Islet precursor cell (in vitro differentiated cells): ENCODE measurements at places on chromosomes 4 and X.

DNA sequence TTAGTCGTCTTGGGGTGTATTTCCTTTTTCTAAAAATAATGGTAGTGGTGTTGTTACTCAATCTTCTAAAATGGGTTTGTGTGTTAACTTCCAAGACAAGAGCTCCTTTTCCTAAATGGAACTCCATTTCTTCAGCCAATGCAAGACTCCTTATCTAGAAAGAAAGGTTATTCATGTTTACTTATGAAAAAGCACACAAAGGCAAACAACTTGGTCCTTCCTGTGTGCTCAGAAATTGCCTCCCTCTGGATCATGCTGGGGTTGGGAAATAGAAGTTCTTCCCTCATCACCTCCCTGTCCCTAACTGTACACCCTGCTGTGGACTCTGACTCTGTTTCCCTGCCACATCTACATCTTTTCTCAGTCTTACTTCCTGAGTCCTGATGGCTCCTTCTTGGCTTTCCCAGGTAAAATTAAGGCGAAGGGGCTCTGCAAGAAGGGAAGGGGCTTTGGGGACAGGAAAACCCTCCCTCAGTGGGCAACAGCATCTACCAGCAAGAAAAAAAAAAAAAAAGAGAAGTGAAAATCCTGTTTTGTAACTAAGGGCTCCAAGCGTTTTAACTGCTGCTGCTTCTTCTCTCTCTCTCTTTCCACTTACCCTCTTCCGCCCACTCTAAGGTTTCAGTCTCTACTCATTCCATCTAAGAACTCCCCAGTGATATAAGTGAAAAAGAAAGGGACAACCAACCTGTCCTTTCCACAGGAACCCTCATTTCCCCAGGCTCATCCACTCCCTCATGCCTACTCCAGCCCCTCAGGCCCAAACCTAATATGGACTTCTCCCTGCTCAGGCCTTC is 19.8 kb upstream of the TASL start:
- DNase-seq, result no peak

GRCh38 chrX:12325171-12325570 is 186.9 kb downstream of the FRMPD4 start:
- no peak for DNase-seq

GRCh38 chr4:34731070-34731469 is 1513.2 kb downstream of the ARAP2 start:
- DNase-seq, result no peak

GRCh38 chr4:113998079-113998478 is 18.6 kb upstream of the ARSJ start:
- no peak for DNase-seq

GRCh38 chr4:74109116-74109869 is 10.3 kb upstream of the CXCL2 start:
- peak; percentile 91 for DNase-seq

- DNase-seq, result peak; percentile 84
Measured at GRCh38 chr4:7358100-7358735, 76.5 kb downstream of the PSAPL1 start.

DNA sequence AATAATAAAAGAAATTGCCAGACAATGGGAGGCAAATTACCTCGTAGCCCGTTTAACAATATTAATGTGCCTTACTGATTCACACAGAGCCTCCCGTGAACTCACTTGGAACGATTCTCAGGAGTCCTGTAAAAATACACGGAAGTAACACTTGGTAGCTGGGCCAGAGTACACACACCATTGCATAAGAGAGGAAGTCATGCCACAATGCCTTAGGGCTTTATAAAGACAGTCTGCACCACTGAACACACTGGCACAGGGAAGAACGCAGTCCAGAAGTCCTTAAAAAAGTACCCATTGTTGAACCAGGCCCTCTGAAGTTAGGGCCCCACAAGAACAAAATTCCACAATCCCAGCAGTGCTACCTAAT is 15.1 kb downstream of the SLC2A9 start:
- DNase-seq, result no peak

DNA sequence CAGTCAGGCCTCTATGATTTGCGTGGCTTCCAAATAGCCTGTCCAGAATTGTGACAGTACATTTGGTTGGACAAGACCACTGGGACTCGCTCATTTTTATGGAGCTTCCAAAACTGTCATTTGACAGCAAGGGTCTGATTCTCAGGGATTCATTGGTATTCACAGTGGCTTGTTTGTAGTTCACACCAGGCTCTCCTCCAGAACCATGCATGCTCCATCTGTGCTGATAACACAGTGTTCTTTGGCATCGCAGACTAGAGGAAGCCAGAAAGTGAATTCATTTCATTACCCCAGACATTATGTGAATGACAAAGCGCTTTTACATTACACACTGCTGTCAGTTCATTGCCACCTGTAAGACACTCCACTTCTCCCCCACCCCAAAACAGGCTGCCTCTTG is 208.3 kb downstream of the ARHGAP10 start:
- no peak for DNase-seq

DNA sequence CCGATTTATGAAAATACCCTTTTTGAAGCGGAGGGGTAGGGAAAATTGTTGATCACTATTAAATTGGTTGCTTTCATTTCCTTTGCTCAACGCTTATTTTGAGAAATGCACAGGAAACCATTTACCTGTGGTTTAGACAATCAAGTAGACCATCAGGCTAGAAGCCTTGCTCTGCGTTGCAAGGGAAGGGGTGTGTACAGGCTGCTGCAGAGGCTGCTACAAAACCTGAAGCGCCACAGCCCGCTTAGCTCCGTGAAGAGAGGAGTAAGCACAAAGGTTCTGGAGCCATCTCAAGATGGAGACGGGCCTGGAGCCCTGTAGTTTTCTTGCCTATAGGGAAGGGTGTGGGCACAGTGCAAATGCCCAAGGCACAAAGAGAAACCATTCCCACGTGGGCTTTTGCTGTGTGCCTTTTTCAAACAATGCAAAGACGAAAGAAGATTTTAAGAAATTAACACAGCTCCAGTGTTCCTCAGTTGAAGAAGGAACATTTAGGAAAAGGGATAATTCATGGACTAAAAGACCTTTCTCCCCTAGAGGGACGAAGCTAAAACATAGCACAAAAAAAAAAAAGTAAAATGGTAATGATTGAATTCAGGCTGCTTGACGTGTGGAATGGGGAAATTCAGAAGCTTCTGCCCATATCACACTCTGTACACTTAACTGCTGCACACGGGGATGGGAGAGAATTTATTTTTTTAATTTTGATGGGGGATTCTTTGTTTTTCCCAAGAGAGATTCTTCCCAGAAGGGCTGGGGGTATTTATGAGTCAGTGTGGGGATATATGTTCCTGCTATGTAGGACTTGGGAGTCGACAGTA is 3.5 kb downstream of the TMSB4X start:
- DNase-seq, result peak; percentile 94

DNA sequence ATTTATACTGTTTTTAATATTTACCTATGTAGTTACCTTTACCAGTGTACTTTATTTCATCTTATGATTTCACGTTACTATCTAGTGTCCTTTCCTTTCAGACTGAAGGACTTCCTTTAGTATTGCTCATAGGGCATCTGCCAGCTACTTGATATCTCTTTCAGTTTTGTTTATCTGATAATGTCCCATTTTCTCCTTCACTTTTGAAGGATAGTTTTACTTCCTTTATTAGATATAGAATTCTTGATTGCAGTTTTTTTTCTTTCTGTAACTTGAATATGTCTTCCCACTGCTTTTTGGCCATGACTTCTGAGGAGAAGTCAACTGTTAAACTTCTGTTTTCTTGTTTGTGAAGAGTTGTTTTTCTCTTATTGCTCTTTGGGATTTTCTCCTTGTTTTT is 69.4 kb upstream of the MAGED1 start:
- DNase-seq, result no peak

GRCh38 chr4:47315346-47315745 is 148.2 kb downstream of the COMMD8 start:
- DNase-seq, result no peak

DNA sequence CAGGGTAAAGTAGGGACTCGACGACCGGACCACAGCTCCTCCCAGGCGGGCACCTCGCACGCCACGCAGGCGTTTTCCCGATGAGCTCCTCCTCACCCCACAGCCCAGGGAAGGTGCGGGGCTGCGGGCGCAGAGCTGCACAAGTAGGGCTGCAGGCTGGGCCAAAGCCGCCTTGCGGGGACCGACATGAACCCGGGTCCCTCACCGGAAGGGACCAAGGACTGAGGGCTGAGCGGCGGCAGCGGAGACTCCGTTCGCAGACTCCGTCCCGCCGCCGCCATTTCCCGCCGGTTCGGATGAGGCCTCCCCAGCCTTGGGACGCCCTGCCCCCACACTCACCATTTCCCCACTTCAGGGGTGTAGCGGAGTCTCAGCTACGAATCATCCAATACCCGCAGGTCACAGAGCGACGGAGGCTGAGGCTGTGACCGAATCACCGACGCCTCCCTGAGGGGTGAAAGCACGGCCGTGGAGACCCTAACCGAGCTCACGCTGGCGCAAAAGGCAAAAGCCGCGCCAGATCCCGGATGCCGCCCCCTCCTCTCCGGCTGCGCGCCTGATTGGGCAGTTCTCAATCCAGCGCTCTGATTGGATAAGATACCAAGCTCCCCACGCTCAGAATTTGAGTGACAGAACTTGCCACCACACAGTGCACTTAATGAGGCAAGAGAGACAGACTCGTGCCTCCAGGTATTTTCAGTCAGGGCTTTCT is at the start of gene ZNF732:
ZNF732 (minus strand) TSS at position 506 of the 712 bp plus-strand sequence; CDS start at position 342, 164 bp downstream.
- DNase-seq, result no peak

- DNase-seq, result no peak
Measured at GRCh38 chr4:68288393-68288740, 42.9 kb upstream of the TMPRSS11B start.

DNA sequence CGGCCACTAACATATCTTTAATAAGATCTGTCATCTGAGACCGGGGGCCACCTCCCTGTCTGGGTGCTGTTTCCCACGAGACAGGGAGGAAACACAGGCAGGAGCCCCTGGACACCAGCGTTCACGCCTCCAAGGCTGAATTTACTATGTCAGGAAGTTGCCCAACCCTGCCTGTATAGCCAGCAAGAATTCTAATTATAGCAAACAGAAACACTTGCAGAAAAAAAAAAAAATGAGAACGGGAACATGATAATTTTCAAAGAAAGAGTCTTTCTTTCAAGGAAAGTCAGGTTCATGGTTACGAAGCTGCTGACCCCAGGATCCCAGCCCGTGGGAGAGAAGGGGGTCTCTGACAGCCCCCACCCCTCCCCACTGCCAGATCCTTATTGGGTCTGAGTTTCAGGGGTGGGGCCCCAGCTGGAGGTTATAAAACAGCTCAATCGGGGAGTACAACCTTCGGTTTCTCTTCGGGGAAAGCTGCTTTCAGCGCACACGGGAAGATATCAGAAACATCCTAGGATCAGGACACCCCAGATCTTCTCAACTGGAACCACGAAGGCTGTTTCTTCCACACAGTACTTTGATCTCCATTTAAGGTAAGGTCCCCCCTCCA is at the start of gene IL3RA:
IL3RA (plus strand) TSS at position 455 of the 613 bp plus-strand sequence. CDS start 4,981 bp downstream, outside the sequence.
- no peak for DNase-seq

DNA sequence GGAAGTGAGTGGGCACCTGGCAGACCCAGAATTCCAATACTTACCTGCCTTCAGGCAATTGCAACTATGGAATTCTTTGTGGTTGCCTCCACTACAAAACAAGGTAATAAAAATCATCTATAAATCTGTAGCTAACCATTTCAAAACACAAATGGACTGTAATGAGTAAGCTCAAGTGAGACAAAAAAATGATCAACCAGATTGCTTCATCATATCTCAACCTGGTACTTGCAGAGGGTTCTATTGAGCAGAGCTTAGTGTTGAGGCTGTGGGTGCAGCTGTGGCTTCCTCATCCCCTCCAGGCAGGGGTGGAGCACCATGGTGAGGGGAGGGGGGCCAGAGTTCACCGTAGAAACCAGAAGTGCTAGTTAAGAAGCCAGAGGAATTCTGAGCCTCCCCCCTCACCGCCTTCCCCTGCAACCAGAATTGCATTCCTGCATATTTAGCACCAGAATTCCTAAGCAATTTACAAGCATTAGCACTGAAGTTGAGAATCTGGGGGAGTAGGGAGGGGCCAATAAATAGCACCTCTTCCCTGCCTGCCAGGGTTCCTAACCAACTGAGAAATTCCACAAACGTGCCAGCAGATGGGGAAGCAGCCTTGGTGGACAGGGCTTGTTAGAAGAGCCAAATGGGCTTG is 11.5 kb downstream of the CTAG1A start:
- peak; percentile 79 for DNase-seq

GRCh38 chr4:127985989-127986388 is 20.8 kb downstream of the ABHD18 start:
- no peak for DNase-seq

- DNase-seq, result no peak
Measured at GRCh38 chr4:39763714-39764572, 66.0 kb downstream of the UBE2K start.

- peak; percentile 74 for DNase-seq
Measured at GRCh38 chr4:147590249-147590920, 26.8 kb upstream of the TMEM184C start.

DNA sequence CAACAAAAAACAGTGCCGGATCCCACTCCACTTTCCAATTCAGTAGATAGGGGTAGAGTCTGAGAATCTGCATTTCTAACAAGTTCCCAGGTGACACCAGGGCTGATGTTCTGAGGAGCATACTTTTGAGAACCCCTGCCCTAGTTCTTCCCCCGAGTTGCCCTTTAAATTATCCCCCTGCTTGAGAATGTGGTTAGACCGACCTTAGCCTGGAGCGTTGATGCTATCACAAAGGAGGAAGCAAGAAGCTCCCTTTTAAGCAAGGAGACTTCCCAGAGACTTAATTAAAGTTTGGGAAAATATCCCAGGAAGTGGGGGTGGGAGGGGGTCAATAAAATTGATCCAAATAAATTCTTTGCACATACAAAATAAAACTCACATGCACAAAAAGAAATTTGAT is 485.9 kb downstream of the SMARCA1 start:
- peak; percentile 75 for DNase-seq

DNA sequence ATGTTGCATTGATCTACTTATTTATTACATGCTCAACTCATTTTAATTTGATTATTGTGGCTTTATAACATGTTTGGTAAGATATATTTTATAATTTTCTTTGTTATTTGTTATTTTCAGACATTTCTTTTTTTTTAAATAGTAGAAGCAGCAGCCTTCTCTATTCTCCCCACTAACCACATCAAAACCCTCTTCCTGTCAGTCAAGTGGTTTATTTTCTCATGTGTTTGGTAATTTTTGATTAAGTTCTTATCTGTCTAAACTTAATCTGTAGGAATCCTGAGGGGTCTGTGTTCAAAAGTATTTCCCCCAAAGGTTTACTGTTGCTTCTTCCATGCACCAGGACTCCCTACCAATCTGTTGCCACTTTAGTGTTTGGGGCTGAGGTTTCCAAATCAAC is 131.9 kb downstream of the SCLT1 start:
- no peak for DNase-seq
